ENCODE measurements at places on chromosomes 2 and 18.

DNA sequence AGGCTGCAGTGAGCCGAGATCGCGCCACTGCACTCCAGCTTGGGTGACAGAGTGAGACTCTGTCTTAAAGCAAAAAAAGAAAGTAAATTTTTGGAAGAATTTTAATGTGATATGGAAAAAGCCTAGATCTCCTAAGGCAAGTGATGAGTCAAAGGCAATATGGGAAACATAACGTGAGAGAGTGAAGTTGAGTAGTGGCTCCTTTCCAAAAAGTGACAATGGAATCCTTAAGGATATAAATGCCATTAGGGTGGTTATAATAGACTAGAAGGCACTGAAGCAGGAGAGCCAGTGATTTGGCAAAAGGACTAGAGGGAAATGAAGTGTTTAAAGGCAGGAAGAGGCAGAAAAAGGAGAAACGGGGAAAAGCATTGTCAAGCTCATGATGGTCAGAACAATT is 25.6 kb downstream of the ARHGAP28 start:
- DNase-seq = no peak

DNA sequence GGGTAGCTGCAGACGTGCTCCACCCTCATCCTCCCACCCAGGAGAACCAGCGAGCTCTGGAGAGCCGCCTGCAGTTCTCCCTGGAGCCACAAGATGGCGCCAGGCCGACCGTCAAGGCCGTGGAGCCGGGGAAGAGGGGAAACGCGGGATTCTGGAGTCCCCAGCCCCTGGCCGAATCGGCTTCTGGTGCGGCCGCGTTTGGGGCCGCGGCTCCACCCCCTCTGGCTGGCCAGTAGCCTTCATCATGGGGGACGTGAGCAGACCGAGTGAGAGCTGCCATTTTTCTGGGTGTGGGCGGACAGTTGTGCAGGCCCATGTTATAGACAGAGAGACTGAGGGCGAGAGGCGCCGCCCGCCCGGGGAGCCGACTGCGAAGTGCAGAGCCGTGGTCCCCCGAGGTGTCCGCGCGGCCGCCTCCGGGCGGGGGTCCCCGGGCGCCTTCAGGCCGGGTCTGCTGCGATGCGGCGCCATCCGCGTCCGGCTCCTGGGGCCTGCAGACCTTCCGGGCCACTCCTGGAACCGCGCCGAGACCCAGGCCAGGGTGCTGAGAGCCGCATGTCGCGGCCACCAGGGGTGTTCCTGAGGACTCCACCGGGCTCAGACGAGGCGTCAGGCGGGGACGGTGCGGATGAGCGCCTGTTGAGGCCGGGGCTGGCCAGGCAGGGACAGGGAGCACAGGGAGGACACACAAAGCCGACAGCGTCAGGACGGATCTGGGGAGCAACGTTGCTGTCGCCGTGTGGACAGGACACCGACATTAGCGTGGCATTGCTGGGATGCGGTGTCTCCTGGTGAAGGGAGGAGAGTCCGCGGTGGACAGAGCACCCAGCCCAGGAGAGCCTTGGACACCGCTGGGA is 418.2 kb upstream of the HS6ST1 start:
- no peak for DNase-seq

- DNase-seq = no peak
These were observed 65.0 kb downstream of the NOL4 start for GRCh38 chr18:34159691-34160185.

DNA sequence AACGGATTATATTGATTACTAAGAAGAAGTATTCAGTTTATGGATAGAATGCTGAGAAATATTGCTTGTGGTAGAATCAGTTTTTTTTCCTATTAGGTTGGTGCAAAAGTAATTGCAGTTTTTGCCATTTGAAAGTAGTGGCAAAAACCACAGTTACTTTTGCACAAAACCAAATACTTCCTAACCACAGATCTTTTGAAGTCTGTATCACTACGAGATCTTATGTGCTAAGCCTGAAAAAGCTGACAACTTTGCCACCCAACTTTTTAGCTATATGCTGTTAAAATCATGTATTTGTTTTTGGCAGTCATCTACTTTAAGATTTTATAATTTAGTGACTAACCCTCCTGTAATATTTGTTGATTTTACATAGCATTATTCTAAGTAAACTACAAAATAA is 24.6 kb downstream of the DNAJC10 start:
- DNase-seq = no peak

DNA sequence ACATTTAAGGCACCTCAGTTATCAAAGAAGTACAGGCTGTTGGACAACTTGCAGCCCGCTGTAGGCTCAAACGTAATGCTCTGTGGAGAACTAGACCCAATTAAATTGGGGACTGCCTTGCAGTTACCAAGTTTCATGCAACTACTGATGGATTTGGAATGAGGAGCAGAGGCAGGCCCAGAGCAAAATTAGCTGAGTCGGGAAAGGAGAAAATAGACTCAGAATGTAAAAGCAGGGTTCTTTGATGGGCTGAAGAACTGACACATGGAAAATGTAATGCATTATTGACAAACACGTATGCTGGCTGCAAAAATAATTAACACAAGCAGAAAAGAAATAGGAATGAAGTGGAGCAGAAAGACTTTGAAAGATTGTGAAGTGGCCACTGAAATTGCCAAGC is 432.7 kb upstream of the HNRNPA3 start:
- no peak for DNase-seq

GRCh38 chr2:237967463-237967951 is 693 bp downstream of the UBE2F start:
- no peak for DNase-seq

GRCh38 chr2:46877619-46878113 is 37.9 kb downstream of the MCFD2 start:
- DNase-seq = no peak

DNA sequence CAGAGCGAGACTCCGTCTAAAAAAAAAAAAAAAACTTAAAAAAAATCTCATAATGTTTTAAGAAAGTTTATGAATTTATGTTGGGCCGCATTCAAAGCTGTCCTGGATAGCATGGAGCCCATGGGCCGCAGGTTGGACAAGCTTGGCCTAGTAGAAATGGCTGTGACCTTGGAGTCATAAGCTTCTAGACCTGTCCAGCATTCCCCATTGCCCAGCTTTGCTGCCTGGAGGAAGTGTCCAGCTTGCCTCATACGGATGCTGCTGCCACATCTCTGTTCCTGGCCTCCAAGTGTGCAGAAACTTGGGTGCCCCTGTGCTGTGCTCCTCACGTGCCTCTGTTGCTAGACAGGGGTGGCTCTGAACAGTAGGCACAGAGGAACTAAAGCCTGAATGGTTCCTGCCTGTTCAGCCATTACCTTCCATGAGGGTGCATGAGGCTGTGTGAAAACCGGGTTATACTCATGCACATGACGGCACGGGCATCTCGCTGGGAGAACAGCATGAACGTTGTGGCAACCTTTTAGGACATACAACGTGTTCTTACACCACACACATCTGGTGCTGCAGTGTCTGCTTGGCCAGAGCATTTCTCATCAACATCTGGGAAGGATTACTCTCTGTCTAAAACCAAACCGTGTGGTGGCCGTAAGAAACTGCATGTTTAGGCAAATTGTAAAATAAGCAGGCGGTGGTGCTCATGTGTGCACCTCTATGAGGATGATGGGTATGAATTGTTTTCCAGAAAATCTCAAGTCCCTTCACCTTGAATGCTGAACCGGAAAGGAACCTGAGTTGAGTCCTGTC is 38.2 kb downstream of the FHOD3 start:
- no peak for DNase-seq

- DNase-seq = no peak
These were observed 51.4 kb upstream of the YPEL5 start for GRCh38 chr2:30095402-30095801.

DNA sequence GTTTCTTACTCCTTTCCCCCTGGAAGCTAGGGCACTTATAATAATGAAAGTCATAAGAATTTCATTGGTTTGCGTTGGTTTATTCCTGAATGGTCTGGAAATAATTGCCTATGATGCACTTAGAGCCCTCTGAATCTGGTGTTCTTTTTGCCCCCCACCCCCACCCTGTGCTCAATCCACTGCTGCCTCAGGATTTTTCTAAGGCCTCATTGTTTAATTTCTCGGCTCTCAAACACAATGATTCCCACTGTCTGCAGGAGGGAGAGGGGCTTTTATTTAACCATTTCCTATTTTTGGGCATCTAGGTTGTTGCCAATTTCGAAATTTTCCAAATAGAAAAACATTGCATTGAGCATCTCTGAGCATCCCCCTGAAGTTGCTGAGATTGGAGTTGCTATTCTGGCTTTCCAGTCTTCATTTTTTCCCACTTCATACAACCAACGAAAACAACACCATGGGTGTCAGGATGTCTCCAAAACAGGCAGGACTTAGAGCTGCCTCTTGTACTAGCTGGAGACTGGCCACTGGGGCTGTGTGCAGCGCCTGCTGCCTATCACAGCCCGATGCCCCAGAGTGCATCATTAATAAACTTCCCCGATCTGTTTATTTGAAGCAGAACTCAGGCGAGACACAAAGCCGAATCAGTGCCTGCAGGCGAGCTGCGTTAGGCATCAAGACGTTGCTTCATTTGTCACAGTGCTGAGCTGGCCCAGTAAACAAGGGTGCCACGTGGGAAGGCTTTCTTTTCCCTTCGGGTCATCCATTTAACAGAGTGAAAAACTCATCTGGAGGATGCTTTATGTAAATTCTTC is 1.8 kb upstream of the PCARE start:
- no peak for DNase-seq

GRCh38 chr2:16246281-16246850 is 306.0 kb downstream of the MYCN start:
- DNase-seq = no peak

All from skeletal muscle cell (primary cell).